ENCODE measurements at places on chromosomes 6 and 20.

DNA sequence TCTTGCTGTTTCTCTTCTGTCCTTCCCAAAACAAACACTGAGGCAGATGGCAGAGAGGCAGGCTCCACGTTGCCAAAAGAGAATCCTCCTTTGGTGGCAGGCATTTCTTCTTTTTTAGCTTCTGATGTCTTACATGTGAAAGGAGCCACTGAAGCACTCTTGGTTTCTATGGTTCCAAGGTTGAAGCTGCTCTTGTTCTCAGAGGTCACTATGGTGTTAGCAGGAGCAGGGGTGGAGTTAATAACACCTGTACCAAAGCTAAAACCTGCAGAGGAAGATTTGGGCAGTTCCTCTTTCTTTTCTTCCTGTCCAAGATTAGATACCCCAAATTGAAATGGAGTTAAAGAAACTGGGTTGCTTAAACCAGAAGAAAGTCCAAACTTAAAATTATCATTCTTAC, 28.8 kb downstream of the FAM8A1 start:
- DNase-seq = no peak

GRCh38 chr6:145199961-145200360, 535.4 kb downstream of the EPM2A start:
- peak; percentile 28 for DNase-seq

- DNase-seq = no peak
Measured at GRCh38 chr6:161480421-161481155, 206.7 kb upstream of the AGPAT4 start.

DNA sequence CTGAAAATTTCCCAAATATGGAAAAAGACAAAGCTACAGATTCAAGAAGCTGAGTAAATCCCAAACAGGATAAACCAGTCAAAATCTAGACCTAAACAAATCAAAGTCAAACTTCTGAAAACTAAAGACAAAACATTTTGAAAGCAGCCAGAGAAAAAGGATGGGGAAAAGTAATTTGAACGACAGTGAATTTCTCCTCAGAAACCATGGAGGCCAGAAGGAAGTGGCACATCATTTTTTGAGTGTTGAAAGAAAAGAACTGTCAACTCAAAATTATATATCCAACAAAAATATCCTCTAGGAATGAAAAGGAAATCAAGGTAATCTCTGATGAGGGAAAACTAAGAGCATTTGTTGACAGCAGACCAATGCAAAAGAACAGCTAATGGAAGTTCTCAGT, 6.8 kb downstream of the RAB23 start:
- no peak for DNase-seq

DNA sequence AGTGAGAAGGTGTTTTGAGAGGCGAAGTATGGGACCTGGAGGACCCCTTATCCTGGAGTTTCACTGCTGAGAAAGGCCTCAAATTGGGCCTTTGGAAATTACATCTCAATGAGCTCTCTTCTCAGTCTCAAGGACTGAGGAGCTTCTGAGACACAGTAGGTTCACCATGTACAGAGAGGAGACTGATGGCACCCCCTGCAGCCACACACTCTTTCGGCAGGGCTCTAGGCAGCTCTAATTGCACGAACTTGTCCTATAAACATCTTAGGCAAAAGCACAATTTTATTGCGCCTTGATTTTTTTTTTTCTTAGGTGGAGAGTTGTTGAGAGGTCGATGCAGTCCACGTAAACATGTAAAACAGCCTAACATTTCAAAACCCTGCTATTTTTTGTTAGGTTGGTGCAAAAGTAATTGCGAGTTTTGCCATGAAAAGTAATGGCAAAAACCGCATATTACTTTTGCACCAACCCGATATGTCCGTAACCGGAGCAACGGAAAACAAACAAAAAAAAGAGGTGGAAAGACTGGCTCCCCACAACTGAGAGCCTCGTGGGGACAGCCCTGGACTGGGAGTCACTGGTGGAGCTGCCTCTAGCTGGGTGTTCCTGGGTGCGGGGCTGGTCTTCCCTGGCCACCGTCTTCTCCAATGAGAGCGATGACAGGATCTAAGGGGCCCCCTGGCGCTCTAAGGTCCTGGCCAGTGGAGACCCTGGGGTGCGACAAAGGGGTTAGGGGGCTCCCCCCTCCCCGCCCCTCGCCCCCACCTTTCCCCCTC, 84.0 kb upstream of the EYA2 start:
- no peak for DNase-seq

- no peak for DNase-seq
Measured at GRCh38 chr6:165417278-165417865, 108.0 kb upstream of the C6orf118 start.

DNA sequence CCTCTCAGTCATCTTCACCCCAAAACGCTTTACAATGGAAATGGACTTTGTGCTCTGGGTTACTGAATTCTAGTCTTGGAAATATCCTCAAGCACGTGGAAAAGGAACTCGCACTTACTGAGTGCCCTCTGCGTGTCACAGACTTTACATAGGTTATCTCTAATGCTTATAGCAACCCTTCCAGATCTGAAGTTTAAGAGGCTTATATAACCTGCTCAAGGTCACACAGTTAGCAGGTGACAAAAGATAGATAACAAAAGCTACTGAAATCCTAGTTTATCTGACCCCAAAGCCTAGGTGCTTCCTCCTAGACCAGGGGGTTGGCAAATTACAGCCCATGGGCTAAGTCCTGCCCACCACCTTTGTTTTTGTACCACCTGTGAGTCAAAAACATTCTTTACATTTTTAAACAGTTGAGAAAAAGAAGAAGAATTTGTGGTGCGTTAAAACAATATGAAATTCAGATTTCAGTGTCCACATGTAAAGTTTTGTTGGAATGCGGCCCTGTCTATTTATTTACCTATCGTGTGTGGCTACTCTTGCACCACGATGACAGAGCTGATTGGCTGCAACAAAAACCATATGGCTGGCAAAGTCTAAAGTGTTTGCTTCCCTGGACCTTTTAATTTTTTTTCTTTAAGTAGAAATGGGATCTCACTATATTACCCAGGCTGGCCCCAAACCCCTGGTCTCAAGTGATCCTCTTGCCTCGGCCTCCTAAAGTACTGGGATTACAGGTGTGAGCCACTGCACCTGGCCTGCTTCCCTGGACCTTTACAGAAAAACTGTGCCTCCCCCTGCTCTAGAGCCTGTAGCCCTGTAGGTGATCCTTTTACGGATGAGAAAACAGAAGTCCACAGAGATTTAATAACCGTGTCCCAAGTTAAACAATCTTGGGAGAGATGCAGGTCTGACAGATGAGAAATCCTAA, 110.2 kb upstream of the RREB1 start:
- DNase-seq = no peak

GRCh38 chr6:111030008-111031007, 48.5 kb downstream of the RPF2 start:
- no peak for DNase-seq

DNA sequence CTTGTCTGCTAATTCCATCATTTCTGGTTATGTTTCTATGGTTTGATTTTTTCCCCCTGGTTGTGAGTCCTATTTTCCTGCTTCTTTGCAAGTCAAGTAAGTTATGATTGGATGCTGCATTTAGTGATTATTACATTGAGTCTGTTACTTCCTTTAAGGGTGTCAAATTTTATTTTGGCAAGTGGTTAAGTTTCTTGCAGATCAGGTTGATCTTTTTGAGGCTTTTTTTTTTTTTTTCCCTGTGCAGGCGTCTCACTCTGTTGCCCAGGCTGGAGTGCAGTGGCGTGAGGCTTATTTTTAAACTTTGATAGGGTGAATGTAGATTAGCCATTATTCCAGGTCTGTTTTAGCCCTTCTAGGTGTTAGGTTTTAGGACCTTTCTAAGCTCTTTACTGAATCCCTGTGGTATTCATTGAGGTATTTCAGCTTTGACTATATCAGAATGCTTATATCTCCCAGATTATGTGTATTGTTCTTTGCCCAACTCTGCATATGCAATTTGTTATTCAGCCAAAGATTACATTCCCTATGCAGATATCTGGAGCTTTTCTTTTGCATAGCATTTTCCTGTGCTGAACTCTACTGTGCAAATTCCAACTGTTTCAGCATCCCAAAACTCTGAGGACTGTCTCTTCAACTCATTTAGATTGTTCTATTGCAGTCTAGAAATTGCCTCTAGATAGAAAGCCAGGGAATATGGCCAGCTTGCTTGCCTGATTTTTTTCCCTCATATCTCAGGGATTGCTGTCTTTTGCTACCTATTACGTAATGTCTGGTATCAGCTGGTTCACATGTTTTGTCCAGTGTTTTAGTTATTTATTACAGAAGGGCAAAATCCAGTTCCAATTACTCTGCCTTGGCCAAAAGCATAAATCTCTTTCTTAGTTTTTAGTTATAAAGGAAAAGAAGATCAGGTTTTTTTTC, 113.3 kb downstream of the AFG1L start:
- no peak for DNase-seq

DNA sequence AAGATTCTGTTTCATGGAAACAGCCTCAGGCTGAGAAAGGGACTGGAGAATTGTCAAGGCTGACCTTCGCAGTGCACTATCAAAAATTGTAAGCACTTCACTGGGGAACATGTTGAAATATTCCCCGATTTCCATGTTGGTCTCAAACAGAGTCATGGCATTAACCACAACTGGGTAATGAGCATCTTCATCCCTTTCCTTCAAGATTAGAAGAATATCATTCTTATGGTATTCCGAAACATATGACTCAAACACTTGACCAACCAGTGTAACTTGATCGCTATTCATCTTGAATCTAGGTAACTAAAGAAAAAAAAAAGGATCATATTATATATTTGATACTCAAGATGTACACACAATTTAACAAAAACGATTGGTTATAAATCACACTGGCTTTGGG, 3.5 kb downstream of the MCM9 start:
- DNase-seq = no peak

- DNase-seq = peak; percentile 81
Measured at GRCh38 chr6:74075323-74075722, 379.3 kb downstream of the CD109 start.

GRCh38 chr6:13873288-13874190, 51.2 kb upstream of the RNF182 start:
- peak; percentile 26 for DNase-seq

GRCh38 chr6:110221738-110222137, 41.5 kb downstream of the CDC40 start:
- DNase-seq = no peak

DNA sequence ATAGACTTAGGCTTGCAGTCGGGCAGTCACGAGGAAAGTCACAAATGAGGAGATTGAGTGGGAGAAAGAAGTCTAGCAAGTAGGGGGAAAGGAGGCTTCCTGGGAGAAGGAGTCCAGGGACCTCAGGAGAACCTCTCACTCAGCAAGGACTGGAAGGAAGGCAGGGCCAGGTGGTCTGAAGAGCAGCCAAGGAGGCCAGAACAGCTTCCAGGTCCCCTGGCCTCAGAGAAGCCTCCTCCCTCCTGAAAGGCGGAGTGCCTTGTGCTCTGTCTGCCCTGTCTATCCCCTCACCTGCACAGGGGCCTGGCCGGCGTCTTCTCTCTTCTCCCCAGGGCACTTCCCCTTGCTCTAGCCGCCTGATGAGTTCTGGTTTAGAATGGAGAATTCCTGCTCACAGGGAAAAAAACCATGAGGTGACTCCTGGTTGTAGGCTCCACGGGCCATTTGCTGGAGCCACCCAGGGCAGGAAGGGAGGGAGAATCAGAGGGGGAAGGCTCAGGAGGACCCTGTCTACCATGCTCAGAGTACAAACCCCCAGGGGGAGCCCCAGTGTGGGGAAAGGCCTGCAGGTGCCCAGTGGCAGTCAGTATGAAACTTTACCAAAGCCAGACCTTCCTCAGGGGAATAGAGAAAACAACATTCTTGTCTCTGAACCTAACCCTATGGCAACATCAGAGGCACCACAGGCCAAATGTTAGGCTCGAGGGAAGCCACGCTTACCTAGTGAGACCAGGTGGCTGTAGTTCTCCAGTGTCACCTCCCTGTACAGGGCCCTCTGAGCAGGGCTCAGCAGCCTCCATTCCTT, 11.2 kb downstream of the ZNF337 start:
- no peak for DNase-seq

DNA sequence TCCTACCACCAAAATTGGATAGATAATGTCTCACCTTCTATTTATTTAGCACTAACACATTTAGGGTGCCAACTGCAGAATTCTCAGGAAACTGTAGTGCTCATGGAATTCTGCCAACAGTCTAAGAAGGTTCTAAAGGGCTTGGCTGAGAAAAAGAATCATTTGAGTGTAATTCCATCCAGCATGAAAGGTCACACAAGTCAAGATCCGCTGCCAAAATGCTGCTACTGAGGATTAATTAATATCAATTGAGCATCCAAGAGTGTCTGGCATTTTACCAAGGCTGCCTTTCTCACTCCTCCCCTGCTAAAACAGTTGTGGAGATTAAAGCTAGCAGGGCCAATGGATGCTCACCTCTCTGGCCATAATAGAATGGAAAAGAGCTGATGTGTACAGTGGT, 112.7 kb downstream of the FHL5 start:
- DNase-seq = no peak

DNA sequence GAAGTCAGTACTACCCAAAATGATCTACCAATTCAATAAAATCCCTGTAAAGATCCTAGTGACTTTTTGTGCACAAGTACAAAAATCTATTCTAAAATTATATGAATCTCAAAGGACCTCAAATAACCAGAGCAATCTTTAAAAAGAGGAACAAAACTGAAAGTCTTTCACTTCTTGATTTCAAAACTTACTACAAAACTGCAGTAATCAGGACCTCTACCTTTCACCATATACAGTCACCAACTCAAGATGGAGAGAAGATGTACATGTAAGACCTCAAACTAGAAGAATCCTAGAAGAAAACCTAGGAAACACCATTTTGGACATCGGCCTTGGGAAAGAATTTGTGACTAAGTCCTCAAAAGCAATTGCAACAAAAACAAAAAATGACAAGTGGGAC, 109.5 kb upstream of the CD93 start:
- no peak for DNase-seq

DNA sequence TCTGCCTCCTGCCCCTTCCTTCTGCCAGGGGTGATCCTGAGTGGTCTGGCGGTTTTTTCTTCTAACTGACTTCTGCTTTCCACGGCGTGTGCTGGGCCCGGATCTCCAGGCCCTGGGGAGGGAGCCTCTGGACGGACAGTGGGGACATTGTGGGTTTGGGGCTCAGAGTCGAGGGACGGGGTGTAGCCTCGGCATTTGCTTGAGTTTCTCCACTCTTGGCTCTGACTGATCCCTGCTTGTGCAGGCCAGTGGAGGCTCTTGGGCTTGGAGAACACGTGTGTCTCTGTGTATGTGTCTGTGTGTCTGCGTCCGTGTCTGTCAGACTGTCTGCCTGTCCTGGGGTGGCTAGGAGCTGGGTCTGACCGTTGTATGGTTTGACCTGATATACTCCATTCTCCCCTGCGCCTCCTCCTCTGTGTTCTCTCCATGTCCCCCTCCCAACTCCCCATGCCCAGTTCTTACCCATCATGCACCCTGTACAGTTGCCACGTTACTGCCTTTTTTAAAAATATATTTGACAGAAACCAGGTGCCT, 10.2 kb downstream of the SLC29A1 start:
- no peak for DNase-seq

Data from fibroblast of skin of right biceps (primary cell).